ENCODE measurements at places on chromosomes 6 and 20. TPM values are rescaled to one million over a fixed set of nuclear protein-coding genes. Genes with fewer than 3 reads are reported as not detected.

Gene RHAG
- not detected for total RNA-seq

Gene EYA4
- 0.49 TPM for total RNA-seq

Gene TMEM217
- total RNA-seq, result 1.2 TPM

Gene BMP2
- not detected for total RNA-seq

Gene CRISP2
- total RNA-seq, result not detected

Gene CLVS2
- not detected for total RNA-seq

Data from B cell (primary cell).